ENCODE measurements at places on chromosomes 7 and 10.

DNA sequence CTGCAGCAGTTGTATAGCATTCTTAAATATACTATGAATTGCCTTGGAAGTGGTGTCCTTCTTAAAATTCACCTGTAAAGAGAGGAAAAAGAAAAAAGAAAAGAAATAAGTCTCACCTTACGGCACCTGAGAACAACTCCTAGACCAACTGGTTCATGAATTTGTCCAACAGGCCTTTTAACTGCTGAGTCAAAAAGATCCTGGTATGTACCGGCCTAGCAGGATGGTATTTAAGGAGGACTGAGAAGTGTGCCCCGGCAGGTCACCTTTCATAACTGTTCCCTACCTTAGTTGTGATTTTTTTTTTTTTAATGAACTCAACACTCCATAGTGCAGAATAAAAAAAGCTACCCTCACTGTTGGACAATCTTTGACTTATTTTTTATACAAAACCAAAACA lies 25.8 kb downstream of the STN1 start:
- no peak for DNase-seq

GRCh38 chr7:135536150-135536549 lies 21.6 kb upstream of the NUP205 start:
- peak; percentile 2 for DNase-seq

- DNase-seq, result no peak
These were observed 13.2 kb downstream of the TMEM273 start for GRCh38 chr10:49174926-49175500.

GRCh38 chr7:131400681-131401176 lies 73.1 kb downstream of the MKLN1 start:
- no peak for DNase-seq

DNA sequence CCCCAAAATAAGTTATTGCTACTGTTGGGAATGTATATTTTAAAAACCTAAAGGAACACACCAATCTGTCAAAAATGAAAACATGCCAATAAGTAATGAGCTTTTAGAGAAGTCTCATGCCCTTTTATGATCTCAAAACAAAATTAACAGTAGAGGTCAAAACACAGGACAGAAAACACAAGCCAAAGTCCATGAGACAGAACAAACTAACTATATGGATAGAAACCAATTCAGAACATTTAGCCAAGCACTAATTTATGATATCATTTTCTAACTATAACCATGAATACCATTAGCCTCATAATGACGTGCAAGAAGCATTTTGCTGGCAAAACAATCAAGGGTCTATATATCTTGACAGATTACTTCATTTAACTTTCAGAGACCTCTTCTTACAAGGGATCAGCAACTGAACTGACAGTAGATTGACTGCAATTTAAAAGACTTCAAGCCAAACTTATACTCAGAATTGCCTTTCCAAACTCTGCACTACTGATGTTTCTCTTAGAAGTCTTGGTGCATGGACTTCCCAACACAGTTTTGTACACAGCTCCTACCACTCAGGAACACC lies 200.9 kb downstream of the DOCK4 start:
- DNase-seq, result no peak

GRCh38 chr7:99707096-99707495 lies 27.3 kb upstream of the CYP3A5 start:
- no peak for DNase-seq

DNA sequence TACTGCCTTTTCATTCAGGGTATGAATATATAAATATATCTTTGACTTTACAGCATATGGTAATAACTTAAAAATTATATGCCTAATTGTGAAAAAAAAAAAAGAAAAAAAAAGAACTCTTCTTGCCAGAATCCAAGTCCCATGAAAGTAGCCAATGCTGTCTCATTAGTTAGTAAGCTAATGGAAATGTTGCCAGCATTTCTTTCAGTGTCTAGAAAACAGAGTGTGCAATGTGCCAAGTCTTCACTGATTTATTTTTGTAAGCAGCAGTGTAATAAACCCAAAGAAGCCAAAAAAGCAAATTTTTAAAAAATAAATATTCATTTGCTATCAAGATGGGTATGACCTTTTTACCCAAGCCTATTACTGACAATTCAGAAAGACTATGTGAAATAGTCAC lies 31.1 kb upstream of the LRRN3 start:
- no peak for DNase-seq

DNA sequence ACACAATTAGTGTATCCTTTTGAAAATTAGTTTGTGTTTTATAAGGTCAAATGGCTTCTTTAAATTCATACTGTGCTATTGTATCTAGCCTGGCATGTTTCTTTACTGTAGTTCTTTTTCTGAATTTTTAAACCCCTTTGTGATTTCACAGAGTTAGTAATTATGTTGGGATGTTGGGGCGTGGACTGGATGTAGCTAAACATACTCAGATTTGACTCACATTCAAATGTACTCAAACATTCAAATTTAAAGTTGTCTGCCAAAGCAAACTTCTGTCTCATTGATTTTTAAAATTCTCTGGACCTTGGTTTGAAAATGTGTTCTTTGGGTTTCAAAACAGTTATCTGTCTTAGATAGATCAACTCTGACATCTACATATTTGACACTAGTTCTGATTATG lies 7.2 kb upstream of the NRP1 start:
- DNase-seq, result no peak

DNA sequence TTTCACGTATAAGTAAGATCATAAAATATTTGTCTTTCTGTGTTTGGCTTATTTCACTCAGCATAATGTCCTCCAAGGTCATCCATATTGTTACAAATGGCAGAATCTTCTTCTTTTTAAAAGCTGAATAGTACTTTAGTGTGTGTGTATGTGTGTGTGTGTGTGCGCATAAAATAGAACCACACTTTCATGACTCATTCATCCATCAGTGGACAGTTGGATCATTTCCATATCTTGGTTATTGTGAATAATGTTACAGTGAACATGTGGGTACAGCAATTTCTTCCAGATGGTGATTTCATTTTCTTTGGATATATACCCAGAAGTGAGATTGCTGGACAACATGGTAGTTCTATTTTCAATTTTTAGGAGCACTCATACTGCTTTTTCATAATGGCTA lies 622.4 kb downstream of the NRG3 start:
- DNase-seq, result no peak

GRCh38 chr10:34498821-34499220 lies 316.3 kb downstream of the PARD3 start:
- DNase-seq, result no peak

DNA sequence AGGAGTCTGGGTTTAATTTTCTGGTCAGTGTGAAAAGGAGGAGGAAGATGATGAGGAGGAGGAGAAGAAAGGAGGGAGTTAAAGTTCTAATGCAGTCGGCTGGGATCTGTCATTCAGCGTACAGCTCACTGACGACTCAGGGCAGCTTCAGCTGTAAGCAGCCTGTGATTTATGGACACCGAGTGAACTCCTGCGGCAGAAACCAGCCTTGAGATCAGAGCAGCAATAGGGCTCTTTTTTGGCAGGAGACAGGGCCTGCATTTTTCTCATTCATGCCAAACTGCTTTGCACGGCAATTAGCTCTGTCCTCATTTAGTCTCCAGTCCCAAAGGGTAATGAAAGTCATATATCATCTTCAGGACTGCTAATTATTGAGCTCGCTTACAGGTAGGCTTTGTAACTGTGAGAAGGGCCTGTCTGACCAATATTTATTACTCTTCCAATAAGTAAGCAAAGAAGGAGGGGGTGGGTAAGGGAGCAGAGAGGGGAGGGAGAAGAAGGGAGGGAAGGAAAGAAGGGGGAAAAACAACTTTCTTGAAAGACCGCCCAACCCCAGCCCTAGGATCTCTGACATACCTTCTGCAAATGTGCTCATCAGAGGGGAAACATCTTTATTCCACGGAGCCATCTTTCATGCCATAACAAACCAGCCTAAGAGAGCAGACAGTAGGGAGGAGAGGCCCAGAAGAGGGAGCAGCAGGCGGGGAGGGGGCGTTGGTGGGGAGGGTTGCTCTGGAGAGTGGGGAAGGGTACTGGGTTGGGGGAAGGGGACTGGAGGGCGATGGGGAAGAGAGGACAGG lies 48.1 kb upstream of the COMTD1 start:
- no peak for DNase-seq

GRCh38 chr10:71396084-71396710 lies 523 bp upstream of the CDH23 start:
- no peak for DNase-seq

DNA sequence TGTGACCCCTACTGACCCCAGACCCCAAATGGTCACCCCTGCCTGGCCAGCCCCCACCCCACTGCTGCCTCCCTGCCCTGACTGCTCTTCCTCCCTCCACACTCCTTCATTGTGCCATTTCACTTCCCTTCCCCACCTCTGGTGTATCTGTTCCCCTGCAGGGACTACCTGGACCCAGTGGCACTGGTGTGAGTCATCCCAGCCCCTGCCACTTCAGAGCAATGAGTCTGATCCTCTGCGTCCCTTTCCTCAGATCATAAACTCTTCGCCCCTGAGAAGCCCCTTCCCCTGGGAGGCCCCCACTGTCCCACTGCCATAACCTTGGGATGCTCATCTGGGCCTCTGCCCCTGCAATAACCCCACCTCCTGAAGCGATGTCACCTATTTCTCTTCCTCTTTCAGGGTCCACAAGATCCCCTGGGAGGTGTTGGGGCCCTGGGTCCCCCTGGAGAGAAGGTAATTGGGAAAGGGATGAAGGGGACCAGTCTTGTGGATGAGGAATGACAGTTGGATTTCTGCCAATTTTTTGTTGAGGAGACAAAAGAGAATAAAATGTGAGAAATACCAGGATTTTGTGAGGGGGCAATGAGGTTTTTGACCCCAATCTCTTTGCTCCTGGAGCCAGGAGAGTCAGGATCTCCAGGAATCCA lies 19.1 kb upstream of the VOPP1 start:
- DNase-seq, result no peak

DNA sequence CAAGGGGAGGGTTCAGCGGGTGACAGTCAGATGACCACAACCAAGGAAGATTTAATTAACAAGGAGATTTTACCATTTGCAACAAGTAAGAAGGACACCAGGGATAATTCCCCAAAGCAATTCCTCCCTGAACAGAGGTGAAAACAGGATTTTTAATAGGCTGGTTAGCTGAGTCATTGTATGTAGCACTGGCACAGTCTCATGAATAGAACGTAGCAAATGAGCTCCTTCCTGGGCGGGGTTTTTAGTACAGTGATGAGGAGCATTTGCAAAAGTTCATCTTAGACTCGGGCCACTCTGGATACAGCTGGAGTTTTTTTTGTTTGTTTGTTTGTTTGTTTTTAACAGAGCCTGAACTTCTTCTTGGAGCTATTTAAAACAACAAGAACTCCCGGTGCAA lies 39.0 kb downstream of the TAC1 start:
- DNase-seq, result no peak

- no peak for DNase-seq
These were observed 70.0 kb downstream of the VOPP1 start for GRCh38 chr7:55502124-55502857.

GRCh38 chr10:72364239-72364777 lies 9.6 kb upstream of the DNAJB12 start:
- DNase-seq, result peak; percentile 90

DNA sequence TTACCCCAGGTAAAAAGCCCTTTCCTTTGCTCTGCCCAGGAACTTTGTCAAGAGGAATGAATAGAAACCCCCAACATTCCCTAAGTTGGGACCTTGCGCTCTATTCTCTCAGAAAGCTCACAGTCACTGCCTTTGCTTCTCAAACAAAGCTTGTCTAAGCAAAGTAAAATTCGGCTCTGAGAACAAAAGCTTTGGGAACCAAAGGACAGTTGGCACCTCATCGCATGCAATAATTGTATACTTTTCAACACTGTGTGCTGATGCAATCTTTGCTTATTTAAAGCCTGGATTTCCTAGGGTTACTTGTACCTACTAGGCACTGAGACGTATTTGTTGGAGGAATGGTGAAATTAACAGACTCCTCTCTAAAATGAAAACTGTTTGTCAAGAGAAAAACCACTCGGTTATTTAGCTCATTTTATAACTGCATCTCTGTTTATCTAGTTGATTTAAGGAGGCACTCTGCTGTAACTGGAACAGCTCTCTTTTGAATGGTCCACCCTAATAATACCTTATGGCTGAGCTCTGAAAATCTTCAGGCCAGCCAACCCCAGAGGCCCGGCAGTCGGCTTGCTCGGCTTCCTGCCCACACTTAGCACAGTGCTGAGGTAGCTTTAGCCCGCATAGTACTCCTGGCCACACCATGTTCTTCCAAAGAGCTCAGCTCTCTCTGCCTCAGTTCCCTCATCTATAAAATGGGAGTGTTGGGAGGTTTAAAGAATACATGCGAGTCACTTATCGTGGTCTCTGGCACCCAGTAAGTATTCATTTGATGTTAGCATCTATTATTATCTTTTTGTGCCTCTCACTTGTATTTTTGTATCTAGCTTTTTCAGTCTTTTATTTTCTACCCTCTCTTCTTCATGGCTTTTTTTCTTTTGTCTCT lies 80.2 kb upstream of the PRR15 start:
- DNase-seq, result no peak

DNA sequence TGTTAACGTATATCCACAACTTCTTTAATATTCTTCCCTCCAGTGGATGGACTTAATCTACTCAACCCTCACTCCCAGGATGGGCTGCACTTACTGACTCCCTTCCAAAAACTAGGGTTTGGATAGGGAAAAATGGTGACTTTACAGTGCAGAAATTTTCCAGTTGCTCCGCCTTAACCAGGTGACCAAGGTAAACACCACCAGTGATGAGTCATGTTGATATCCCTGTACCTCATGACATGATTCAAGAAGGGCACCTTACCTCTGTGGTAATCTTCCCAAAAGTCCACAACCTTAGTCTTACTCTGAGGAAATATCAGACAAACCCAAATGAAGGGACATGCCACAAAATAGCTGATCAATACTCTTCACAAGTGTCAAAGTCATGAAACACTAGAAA lies 3.5 kb upstream of the GSTK1 start:
- peak; percentile 33 for DNase-seq

DNA sequence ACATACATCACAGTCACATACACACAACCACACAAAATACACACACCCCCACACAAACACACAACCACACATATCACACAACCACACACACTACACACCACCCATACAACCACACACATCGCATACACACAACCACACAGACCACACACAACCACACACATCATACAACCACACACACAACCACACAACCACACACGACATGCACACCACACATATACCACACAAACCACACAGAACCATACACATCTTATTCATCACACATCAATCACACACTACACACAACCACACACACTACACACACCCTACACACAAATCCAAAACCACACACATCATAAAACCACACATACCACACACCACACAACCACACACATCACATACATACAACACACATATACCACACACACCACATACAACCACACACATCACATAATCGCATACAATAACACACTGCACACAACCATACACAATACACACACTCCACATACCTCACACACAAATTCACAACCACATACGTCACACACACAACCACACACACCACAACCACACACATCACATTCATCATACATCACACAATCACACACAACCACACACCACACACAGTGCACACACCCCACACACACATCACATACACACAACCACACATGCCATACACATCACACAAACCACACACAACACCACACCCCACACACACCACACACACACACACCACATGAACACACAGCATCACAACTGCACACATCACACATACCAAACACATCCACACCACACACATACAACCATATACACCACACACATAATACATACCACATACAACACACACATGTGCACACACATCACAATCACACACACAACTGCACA lies 30.4 kb downstream of the GPRIN2 start:
- DNase-seq, result no peak
